ENCODE measurements at places on chromosomes 1 and 21.
A peak's percentile ranks its signal among the peaks of the same experiment; 100 is the strongest.

- DNase-seq = no peak
Observed at GRCh38 chr1:235402457-235403200, 35.4 kb downstream of the TBCE start.

DNA sequence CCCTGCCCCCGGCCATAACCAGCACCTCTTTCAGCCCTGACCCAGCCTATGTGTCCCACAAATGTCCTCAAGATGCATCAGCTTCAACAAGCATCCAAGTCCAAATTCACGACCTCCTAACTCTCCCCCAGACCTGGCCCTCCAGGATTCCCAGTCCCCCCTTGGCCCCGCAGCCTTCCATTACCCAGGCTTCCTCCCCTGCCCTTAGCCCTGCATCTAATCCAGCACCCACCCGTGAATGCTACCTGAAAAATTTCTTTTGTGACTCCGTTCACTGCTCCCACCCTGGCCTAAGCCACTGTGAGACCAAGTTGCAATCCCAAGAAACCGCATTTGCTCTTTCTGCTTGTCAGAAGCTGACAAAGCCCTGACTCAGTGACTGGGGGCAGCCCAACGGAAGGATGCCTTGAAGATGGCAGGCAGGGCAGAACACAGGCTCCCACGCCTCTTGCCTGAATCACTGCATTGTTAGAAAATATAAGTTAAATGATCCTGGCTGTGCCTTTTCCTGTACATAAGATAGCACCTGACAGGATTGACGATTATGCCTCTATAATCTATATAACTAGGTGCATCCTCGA is 939 bp upstream of the MFAP2 start:
- no peak for DNase-seq

- DNase-seq = no peak
Observed at GRCh38 chr1:2016123-2016522, 3.0 kb upstream of the GABRD start.

DNA sequence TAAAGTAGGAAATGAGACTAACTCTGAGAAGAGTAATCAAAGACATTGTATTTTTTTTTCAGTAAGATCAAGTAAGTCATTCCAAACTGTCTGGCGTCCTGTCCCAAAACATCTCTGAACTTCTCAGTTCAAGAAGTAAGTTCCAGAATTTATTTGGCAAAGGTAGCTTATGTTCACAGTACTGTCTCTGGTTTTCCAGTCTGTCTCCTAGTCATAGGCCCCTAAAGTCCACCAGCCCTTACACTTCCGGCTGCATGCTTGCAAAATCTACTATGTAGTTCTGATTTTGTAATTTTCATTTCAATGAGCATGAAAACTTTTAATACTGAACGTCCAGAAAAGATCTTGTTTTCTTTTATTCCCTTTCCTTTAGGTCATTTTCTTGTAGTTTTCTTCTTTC is 61.4 kb upstream of the S1PR1 start:
- no peak for DNase-seq

DNA sequence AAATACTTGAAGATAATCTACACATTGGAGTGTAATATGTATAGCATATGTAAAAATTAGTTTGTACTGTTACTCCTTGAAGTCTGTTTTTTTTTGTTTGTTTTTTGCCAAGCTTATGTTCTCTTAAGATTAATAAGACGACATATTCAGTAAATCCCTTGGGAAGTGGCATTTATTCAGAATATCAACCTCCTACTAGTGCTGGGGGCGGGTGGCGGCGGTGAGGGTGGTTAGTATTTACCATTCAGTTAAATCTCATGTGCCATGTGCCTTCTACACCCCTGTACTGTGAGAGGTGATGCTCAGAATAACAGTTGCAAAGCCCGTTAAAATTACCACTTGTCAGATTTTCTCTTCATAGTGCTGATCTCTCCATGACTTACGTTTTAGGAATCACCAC is 3.0 kb downstream of the BACH1 start:
- DNase-seq = no peak

DNA sequence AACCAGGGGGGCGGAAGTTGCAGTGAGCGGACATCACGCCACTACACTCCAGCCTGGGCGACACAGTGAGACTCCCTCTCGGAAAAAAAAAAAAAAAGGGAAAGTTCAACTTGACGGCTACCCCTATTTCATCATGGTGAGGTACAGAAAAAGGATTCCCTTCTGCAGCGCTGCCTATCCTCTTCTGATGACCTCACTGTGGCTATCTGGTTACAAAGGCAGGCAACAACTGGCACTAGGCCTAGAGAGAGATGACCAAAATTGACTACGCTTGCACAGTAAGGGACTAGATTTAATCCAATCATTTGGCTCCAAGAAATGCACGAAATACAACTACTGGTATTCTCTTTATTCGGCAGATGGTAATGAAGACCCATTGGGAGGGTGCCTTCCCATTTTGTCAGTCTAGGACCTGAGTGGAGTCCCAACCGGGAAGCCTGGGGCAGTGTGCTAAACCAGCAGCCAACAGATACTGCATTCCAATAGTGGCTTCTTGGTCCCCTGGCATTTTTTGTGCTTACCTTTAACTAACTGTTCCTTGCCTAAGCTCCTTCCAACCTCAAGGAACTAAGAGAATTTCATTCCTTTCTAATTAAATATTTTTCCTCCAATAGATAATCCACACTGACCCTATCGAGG is 36.6 kb downstream of the ITPKB start:
- no peak for DNase-seq

GRCh38 chr1:34656731-34657130 is 98.1 kb upstream of the GJB5 start:
- no peak for DNase-seq

DNA sequence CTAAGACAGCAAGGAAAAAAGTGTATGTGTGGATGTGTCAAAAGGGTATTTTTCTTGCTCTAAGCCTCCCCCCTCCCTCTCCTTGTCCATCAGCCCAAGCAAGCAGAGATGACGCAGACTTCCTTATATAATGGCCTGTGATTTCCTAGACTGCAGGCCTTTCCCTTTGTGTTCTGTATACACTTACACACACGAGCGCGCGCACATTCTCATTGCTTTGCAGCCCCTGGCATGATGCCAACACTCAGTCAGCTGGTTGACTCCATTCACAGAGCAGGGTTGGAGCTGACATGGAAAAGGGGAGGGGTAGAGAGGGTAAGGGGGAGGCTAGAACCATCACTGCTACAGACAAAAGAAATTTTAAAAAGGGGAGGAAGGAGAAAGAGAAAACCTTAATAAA is 41.8 kb downstream of the GATAD2B start:
- peak; percentile 8 for DNase-seq

- DNase-seq = no peak
Observed at GRCh38 chr21:33578214-33578613, 10.3 kb downstream of the DONSON start.

GRCh38 chr1:230702934-230703678 is 10.8 kb downstream of the AGT start:
- no peak for DNase-seq

DNA sequence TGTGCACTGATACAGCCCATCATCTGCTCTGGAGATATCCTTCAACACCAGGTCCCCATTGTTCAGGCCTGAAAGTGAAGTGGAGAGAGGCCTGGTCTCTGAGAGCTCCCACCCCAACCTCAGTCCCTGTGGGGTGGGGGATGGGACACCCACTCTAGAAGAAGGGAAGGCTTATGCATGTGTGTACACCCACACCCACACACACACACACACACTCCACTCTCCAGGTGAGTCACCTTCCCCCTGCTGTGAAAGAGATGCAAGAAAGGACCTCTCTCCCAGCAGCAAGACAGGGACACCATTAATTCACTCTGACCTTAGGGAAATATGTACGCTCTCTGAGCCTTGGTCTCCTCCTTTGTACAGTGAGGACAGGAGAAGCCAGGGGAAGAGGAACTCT is 5.9 kb downstream of the VSIG8 start:
- DNase-seq = no peak

DNA sequence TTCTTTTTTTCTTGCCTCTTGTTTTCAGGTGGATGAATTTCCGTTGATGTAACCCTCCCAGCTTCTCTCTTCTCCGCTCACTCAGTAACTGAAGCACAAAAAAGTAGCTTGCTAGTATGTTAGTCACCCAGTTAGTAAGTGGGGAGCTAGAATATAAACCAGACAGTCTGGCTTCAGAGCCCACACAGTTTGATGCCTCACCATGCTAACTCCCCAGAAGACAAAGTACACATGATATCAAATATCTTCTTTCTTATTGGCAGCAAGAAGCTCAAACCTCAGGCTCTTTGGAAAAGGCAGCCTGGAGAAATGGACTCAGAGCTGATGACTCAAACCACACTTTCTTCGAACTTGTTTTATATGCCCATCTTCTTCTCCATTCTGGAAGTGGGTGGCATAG is 187.5 kb upstream of the PLXNA2 start:
- no peak for DNase-seq

DNA sequence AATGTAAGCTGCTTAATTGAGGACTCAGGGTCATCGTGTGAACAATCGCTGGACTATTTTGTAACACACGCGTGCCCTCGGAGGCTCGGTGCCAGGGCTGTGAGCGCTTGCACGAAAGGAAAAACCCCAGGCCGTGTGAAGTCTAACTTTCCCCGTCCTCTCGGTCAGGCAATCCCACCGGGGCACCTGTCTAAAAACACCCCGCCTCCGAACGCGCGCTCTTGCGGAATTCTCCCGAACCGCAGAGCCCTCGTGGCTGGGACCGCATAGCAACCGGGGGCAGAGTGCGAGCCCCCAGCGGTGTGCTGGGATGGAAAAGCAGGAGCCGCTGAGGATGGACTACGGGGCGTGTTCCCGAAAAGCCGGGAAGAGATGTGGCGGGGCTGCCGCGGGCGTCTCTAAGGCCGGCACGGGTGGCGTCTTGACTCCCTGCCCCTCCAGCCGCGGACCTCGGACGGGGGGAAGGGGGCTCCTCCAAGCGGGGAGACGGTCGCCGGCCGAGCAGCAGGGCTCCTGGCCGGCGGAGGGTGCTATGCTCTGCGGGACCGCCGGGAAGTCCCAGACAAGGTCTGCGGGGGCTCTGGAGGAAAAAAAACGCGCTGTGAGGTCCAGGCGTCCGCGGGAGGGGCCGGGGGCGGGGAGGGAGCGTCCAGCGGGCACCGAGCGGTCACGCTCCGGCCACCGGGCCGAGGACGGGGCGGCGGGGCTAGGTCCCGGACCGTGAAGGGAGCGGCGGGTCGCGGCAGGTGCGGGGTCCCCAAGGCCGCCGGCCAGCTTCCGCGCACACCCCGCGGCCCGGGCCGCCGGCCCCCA is 936 bp downstream of the ZBTB21 start:
- peak; percentile 13 for DNase-seq

DNA sequence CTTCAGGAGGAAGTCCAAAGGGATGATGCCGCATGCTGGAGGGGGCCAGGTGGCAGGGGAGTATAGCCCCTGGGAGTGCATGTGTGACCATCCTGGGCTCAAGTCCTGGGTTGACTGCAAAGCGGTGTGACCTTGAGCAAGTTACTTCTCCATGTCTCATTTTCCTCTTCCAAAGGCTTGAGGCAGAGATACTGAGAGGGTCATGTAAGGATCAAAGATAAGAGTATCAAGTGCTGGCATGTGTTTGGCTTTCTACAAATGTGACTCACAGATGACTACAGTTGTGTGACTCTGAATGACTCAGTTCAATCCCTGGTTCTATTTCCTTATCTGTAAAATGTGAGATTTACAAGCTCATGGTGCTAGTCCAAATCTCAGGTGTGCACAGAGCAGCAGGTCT is 26.1 kb downstream of the PROK1 start:
- no peak for DNase-seq

GRCh38 chr21:42305707-42306147 is 9.5 kb downstream of the TFF3 start:
- no peak for DNase-seq

DNA sequence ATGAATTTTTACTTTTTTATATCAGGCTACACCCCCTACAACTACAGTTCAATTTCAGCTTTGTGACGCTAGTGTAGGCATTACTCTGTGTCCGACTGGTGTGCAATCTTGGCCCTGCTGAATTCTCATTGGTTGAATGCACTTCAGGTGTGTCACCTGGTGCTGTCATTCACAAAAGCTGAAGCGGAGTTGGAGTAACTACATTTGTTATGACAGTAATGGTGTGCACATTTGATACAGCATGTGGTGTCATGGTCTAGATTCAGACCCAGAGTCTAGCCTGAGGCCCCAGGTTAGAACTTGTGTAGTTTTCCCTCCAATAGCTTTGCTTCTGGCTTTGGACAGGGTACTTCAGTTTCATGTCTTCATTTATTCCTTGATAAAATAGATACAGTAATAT is 88.7 kb downstream of the C1orf94 start:
- no peak for DNase-seq

DNA sequence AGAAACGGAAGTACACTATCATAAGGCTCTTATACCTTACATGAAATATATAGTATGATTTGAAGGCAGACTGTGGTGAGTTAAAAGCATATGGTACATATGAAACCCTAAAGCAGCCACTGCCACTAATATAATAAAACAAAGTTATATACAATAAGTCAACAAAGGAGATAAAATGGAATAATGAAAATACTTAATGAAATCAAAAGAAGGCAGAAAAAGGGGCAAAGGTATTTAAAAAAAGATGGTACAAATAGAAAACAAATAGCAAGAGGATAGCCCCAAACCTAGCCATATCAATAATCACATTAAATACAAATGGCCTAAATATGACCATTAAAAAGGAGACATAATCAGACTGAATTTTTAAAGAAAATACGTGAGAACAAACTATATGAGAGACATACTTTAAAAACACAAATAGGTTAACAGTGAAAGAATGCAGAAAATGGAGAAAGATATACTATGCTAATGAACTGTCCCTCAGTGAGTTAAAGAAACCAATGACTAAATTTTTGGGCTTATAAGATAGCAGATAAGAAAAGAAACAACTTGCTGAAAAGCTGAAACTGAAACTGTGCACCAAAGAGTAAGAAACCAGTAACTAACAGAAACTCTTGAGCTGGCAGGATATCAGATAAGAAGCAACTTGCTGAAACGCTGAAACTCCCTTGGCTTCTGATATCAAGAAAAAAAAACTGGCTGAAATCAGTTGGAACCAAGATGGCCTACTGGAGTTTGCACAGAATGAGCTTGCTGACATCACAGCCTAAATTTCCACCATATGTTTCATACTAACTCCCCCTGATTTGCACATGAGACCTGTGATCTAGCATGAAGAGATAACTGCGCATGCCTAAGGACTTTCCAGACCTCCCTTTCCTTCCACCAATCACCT is 44.3 kb upstream of the IL10 start:
- peak; percentile 58 for DNase-seq
